Stimulated activated CD8-positive, alpha-beta memory T cell treated with anti-CD3 and anti-CD28 coated beads, Interleukin-15, amount 100 ng/mL, for 4 hours (primary cell): ENCODE measurements at places on chromosomes 12 and 14.

DNA sequence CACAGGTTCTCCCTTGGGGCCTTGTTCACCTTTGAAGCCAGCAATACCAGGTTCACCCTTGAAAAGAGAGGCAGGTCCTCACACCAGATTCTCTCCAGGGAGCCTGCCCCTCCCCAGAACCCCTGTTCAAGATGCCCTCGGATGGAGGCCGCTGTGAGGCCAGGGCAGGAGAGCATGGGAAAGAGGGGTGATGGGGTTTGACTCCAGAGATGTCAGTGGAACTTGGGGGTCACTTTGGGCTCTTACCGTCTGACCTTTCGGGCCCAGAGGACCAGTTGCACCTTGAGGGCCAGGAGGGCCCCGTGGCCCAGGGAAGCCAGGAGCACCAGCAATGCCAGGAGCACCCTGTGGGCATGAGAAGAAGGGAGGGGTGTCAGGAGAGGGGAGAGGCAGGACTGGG lies 17.4 kb downstream of the COL2A1 start:
- no peak for DNase-seq

- DNase-seq = no peak
These were observed 7.8 kb downstream of the PPP1R13B start for GRCh38 chr14:103839579-103839978.

DNA sequence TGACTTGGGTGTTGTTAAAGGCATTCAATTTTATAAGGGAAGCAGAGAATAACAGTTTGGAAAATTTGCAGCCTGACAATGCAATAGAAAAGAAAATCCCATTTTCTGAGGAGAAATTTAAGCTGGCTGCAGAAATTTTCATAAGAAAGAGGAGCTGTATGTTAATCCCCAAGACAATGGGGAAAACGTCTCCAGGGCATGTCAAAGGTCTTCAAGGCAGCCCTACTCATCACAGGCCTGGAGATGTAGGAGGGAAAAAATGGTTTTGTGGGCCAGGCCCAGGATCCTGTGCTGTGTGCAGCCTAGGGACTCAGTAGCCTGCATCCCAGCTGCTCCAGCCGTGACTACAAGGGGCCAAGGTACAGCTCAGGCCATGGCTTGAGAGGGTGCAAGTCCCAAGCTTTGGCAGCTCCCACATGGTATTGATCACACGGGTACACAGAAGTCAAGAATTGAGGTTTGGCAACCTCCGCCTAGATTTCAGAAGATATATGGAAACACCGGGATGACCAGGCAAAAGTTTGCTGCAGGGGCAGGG lies 846.4 kb downstream of the C12orf50 start:
- DNase-seq = no peak

DNA sequence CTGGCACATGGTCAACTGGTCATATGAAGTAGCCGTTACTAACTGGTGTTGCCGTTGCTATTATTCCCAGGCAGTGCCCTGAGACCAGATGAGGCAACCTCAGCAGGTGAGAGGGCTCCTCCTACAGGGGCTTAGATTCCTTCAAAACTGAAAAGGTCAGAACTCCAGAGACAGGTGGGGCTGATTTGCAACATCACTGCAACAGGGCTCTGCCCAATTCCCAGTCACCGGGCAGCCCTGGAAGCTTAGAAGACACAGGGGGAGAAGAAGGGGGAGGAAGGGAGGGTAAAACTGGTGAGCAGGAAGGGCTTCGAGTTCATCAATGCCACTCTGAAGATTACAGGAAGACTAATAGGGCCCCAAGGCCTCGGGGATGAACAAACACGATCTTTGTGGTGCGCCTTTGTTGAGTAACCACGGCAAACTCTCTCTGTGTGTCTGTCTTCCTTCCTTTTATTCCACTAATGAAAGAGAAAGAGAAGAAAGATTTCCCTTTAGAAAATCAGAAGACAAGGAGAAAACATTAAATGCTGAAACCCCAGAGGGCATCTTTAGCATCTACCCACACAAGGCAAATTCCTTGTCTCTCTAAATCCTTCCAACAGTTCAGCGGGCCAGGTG lies 749.1 kb upstream of the TBX3 start:
- no peak for DNase-seq

GRCh38 chr12:124422570-124423523 lies 128.0 kb downstream of the RFLNA start:
- DNase-seq = no peak

GRCh38 chr12:98758331-98758730 lies 113.2 kb downstream of the APAF1 start:
- DNase-seq = no peak

DNA sequence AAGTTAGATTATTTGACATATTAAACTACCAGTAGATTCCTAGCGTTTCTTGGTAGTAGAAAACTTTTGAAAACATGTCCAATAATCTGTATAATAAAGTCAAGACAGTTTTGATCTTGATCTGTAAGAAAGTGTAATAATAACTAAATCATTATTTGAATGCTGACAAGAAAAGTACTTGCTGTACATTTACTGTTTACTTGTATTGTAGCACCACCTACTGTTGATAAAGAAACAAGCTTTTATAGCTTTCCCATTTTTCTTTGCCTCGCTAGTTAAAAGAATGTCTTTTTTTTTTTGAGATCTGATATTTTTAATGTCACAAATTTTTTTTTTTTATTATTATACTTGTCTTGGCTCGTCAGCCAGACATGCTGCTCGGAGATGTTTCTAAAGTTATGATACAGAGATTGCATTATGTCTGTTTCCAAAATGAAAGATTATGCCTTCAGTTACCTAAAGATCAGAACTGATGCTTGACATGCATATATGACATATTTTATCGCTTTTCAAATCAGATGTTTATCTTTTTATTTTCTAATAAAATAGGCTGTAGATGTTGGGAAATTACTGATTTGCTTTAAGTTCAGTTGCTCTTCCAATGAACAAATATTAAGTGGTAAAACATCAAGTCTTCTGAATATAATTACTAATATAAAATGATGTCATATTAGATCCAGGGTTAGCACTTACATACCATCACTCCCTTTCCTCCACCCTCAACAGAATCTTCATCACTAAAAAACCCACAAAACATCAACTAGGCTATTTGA lies 140.5 kb downstream of the AKAP6 start:
- no peak for DNase-seq

DNA sequence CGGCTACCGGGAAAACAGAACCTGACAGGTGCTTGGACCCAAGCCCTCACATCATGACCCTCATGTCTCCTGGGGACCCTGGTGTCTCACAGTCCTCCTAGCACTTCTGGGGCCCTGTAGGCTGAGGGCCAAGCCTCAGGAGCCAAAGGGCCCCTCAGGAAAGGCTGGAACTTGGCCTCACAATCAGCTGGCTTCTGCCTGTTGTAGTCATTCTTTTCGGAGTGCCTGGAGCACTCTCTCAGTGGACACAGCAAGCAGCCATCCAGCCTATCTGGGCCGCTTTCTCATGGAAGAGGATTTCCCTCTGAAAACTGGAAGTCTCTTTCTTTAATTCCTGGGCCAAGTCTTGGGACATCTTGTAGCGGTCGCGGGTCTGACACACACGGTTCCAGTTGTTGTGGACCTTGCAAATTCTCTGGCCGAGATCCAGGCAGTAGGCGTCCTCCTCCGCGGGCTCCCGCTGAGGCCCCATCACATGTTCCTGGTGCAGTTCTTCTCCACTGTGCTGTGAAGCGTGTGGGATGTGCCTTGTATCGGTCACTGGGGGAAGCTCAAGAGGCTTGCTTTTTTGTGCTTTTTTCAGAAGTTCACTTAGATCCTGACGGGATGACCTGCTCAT lies 169.3 kb downstream of the EMP1 start:
- DNase-seq = no peak
